ENCODE measurements at places on chromosomes 1 and 21. TPM values are rescaled to one million over a fixed set of nuclear protein-coding genes. Genes with fewer than 3 reads are reported as not detected.

Gene VHLL
- total RNA-seq: not detected

Gene CDC20
- total RNA-seq: 2.1 TPM

Gene S100A13
- total RNA-seq: 95.6 TPM

Gene MFAP2
- total RNA-seq: 2.6 TPM

Gene ADAMTS1
- 130 TPM for total RNA-seq

Gene OR10J1
- not detected for total RNA-seq

Gene MAB21L3
- 6.9 TPM for total RNA-seq

Gene AK5
- 27.4 TPM for total RNA-seq

Gene NBPF6
- total RNA-seq: not detected

Gene CA6
- not detected for total RNA-seq

Gene SLAMF7
- total RNA-seq: not detected

Gene LCE1E
- total RNA-seq: not detected

Gene ETV3
- total RNA-seq: 15.6 TPM

Gene ITLN1
- total RNA-seq: not detected

Gene UBQLN4
- total RNA-seq: 25.2 TPM

Gene MIXL1
- total RNA-seq: not detected

Gene TNNT2
- total RNA-seq: 0.69 TPM

Gene NBPF10
- 1.0 TPM for total RNA-seq

Gene MXRA8
- total RNA-seq: 24.7 TPM

Gene ZC3H12A
- total RNA-seq: 18.7 TPM

Gene CNIH3
- total RNA-seq: 2.5 TPM

Gene FBXO2
- total RNA-seq: 11.1 TPM

Gene SPRR2B
- total RNA-seq: not detected

Gene IBA57
- total RNA-seq: 2.6 TPM

Gene TDRD5
- 0.87 TPM for total RNA-seq

Gene ATP5PB
- total RNA-seq: 356 TPM

Gene UBE2U
- 0.10 TPM for total RNA-seq

Gene LCE3E
- not detected for total RNA-seq

Gene SPATA17
- total RNA-seq: 3.8 TPM

Measured in renal cortical epithelial cell (primary cell).